ENCODE measurements at places on chromosomes 5 and 9.

GRCh38 chr9:17116400-17116837 lies 18.4 kb upstream of the CNTLN start:
- no peak for DNase-seq

DNA sequence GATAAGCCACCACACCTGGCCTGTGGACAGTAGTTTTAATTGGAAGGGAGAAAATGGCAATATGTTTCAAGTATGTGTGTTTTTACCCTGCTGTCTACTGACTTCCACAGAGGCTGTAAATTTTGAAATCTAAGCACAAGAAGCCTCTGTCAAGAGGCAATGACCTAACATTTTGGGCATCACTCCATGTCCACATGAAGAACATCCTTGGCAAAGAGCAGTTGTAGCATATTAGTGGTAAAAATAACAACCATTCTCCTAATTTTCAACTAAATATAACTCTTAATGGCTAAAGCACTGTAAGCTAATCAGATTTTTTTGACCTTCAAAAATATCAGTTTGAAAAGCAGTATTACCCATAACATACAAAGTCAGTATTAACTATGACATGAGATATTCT lies 100.3 kb upstream of the APC start:
- DNase-seq, result no peak

GRCh38 chr5:4570047-4570995 lies 569.8 kb upstream of the ADAMTS16 start:
- no peak for DNase-seq

GRCh38 chr5:110909415-110909814 lies 162.1 kb upstream of the TSLP start:
- no peak for DNase-seq

GRCh38 chr9:114494776-114495569 lies 10.3 kb downstream of the WHRN start:
- no peak for DNase-seq

GRCh38 chr5:147485046-147485445 lies 24.8 kb downstream of the DPYSL3 start:
- no peak for DNase-seq

DNA sequence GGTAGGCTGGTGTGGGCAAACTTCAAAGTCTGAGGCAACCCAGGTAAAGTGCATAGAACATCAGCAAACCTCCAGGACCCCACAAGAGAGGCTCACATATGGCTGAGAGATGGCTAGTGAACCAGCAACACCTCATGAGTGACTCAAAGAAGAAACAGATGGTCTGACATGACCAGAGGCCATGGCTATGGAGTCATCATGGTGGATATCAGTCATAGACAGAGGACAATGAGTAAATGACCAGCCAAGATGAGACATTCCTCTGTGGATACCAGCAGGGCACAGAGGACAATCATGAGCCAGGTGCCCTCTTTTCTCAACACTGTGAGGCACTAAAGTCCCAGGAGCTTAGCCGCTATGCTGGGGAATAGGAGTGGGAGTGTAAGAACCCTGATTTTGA lies 180.8 kb downstream of the RASEF start:
- DNase-seq, result no peak

DNA sequence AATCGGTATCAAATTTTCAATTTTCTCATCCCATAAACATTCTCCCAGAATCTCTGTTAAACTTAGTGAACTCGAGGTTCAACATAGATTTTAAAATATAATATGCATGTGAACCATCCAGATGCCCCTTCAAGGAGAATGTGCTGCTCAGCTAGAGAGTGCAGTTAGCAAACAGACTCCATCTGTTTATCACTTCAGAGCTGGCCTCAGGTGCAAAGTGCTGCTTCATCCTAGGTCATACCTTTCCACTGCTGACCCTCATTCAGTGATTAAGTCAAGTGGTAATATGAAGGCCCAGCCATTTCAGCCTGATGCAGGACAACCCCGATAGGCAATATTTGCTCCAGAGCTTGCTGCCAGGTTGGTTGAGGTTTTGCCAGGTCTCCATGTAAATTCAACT lies 339.0 kb upstream of the POU5F2 start:
- DNase-seq, result no peak

- DNase-seq, result no peak
Measured at GRCh38 chr5:8845296-8845695, 700.6 kb downstream of the SEMA5A start.

DNA sequence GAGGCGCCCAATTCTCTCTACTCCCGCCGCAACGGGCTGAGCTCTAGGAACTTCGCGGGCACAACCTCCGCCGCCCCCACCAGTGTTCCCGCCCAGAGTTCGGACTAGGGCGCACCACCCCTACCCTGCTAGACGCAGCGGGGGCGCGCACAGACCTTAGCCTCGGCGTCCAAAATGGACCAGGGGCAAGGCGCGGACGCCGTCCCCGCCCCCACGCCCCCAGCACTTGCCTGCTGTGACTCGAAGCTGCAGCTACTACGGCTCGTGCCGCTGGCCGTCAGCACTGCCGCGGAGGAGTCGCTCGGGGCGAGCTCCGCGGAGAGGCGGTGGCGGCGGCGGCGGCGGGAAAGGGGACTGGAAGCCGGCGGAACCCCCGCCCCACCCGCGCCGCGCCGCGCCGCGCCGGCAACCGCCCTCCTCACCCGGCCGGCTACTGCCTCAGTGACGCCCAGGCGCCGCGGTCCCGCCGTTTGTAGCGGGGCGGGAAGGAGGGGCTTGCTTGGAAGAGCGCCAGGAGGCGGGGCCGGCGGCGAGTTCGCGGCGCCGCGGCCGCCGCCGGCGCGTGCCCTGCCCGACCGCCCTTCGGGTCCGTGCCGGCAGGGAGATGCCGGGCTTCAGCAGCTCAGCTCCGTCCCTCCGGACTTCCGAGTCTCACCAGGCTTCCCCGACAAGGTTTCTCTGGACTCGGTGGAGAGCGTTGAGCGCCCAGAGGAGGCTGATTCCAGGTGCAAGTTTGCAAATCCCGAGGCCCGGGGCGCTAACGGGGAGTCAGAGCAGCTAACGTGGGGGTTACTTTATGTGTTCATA lies 4.5 kb downstream of the ELAVL2 start:
- DNase-seq, result no peak

- DNase-seq, result no peak
Measured at GRCh38 chr9:94928691-94929368, 202.3 kb downstream of the AOPEP start.

- DNase-seq, result no peak
Measured at GRCh38 chr9:16401701-16402100, 468.8 kb downstream of the BNC2 start.

DNA sequence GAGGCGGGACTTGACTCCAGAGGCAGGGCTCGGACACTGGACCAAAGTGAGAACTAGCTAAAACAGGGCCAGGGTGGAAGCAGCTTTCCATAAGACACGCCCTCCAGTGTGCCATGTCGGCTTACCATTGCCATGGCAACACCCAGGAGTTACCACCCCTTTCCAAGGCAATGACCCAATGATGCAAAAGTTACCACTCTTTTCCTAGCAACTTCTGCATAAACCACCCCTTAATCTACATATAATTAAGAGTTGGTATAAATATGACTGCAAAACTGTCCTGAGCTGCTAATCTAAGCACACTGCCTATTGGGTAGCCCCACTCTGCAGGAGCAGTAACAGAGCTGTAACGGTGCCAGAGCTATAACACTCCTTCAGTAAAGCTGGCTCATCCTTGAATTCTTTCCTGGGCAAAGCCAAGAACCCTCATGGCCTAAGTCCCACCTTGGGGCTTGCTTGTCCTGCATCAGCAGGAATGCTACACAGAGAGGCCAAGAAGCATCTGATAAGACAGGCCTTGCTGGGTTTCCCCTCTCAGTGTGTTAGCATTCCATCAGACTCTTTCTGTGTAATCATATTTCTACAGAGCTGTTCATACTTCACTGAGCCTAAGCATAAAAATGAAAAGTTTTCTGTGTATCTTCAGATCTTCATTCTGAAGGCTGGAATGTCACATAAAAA lies 262.7 kb upstream of the KLF9 start:
- DNase-seq, result no peak

DNA sequence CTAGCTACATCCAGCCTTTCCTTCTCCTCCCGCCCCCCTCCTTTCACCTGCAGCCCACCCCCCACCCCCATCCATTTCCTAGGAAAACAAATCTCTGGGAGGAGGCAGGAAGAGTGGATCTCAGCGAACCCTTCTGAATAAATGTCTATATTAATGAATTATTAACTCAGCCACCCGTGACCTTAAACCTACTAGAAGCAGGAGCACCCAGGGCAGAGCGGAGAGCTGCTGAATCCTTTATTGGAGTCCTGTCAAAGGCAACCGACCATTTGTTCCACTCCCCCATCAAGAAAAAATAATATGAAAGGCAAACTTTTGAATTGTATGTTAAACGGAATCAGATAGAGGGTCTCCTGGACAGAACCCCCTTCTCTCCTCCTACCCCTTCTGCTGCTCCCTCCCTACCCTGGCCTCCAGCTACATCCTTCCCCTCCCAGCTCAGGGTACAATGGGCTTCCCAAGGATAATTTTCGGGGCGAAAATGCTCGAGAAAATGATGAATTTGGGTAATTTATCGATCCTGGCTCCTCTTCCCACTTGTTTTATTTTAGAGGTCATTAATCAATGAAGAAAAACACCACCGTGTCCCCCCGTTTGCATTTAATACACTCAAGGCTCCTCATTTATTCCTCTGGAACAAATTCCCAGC lies 3.3 kb upstream of the PRDM6 start:
- no peak for DNase-seq

DNA sequence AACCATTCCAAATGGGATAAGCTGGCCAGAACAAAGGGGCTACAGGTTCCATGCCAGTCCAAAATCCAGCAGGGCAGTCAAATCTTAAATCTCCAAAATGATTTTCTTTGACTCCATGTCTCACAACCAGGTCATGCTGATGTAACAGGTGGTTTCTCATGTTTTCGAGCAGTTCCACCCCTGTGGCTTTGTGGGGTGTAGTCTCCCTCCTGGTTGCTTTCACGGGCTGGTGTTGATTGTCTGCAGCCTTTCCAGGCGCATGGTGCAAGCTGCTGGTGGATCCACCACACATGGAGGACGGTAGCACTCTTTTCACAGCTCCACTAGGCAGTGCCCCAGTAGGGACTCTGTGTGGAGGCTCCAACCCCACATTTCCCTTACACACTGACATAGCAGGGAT lies 425.5 kb upstream of the FTMT start:
- no peak for DNase-seq

GRCh38 chr9:98995971-98996504 lies 52.3 kb downstream of the COL15A1 start:
- DNase-seq, result no peak

- DNase-seq, result no peak
Measured at GRCh38 chr9:70043285-70043684, 363 bp upstream of the MAMDC2 start.

DNA sequence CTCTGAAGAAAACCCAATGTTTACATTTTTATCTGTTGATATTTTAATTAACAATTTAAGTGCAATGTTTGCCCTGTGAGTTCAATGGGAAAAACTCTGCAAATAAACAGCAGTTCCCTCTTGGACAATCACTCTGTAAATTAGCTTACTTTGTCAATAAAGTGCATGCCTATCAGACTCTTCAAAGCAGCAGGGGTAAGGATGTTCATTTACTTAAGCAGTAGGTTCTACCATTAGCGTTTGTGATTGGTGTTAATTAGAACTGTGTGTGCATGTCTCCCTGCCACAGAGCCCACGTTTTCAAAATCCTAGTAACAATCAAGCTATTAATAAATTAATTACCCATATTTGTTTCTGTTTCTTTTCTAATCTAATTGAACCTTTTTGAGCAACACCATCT lies 1921.6 kb upstream of the WWC1 start:
- DNase-seq, result no peak

- DNase-seq, result no peak
Measured at GRCh38 chr9:125172031-125172755, 17.4 kb downstream of the PPP6C start.

- DNase-seq, result no peak
Measured at GRCh38 chr9:130159915-130160670, 12.1 kb upstream of the NCS1 start.

- no peak for DNase-seq
Measured at GRCh38 chr5:40089269-40089668, 590.4 kb upstream of the PTGER4 start.

DNA sequence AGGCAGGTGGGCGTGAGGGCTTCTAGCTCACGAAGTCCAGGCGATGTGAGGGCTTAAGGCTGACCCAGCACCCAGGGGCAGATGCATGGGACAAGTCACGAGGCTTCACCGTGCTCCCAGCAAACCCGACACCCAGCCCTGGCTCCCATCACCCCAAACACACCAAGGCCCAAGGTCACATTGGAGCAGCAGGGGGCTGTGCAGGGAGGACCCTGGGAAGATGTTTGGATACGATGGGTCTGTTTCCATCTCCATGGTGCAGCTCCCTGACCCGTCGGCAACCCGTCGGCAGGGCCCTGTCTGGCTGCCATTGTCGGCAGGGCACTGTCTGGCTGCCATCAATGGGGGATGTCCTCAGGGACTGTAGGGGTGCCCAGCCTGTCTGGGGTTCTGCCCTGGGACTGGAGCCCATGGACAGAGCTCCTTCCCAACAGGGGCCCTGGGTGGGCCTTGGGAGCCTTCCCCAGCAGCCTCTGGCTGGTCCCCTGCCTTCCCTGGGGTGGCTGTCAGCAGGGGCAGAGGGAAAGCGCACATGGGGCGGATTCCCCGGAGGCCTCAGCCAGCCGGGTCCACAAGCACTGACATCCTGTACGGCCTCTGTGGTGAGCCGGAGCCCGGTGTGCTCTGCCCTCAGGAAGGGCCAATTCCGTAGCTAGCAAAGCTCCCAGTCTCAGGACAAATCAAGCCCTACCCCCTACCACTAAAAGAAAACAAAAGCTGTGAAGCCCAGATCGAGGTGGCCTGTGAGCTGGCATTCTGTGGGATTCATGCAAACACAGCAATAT lies 47.1 kb downstream of the NACC2 start:
- DNase-seq, result no peak

DNA sequence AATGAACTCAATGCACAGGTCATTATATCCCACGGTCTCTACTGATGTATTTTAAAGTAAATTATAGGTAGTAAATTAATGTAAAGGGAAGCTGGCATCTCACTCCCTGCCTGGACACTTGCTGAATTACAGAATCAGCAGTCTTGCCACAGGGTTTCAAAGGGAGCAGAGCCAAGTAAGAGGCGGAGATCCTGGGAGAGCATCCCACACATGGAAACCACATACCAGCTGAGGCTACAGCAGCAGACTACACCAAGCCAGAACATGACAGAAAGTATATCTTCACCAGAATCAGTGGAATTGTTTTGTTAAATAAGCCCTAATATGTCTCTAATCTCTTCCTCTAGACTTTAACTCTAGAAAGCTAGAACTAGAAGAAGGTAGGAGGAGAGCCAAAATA lies 1689.2 kb upstream of the WWC1 start:
- DNase-seq, result no peak

DNA sequence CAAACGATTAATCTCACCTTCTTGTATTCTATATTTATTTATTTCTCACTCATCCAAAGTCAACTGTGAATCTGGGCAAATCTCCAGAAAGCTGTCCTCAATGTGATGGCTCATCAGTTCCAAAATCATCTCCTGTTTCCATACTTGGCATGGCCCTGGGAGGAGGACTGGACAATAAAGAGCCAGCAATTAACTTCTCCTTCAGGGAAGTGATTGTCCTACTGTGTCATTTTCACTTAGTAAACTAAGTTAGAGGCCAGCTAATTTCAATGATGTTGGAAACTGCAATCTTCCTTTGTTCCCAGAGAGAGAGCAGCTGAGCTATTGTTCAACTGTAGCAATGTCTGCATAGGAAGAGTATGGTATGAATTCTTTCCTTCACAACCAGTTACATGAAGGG lies 17.5 kb downstream of the CDH12 start:
- no peak for DNase-seq

GRCh38 chr5:84378961-84379360 lies 5.7 kb downstream of the EDIL3 start:
- DNase-seq, result no peak
